Activated CD8-positive, alpha-beta T cell treated with anti-CD3 and anti-CD28 coated beads for 36 hours (primary cell): ENCODE measurements at places on chromosomes 6 and 20. TPM values are rescaled to one million over a fixed set of nuclear protein-coding genes. Genes with fewer than 3 reads are reported as not detected.

DNA sequence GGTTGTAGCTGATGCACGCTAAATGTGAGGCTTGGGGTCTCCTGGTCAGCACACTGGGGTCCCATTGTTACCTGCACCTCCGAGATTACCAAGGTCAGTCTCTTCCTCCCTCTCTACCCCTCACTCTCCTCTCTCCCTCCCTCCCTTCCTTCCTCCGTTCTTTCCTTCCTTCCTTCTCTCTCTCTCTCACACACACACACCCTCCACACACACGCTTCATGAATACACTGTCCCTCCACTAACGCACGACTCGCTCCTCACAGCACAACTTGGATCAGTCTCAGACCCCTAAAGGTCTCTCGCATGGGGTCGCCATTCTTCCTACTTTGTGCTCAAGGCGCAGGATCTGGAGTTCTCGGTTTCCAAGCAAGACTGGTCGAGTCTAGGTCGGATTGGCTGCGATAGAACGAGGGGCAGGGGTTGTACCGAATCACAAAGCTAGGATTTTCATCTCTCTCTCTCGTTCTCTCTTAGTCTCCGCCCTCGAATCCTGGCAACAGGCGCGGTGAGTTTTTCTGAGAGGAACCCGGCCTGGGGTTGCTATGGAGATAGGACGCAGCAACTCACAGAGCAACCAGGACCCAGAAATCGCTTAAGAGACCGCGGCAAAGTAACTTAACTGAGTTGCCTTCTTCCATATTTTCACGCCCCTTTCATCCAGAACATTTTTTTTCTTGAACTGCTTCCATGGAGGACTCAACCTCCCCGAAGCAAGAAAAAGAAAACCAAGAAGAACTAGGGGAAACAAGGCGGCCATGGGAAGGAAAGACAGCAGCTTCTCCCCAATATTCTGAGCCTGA, at the start of gene RSPH4A:
RSPH4A (plus strand) TSS at position 543 of the 800 bp plus-strand sequence; CDS start at position 688, 145 bp downstream.
- H3K36me3 ChIP-seq, result no peaks in the 10 kb centered on the region
- DNase-seq, result peak; percentile 87
- H3K4me3 ChIP-seq, result peak within 1 kb of the TSS; percentile 91
- H3K4me1 ChIP-seq, result peaks cover 16% of the 10 kb centered on the region
- H3K27me3 ChIP-seq, result peaks cover 13% of the 10 kb centered on the region

GRCh38 chr6:11613858-11614257, 76.3 kb downstream of the TMEM170B start:
- no peak overlapping the region for H3K27ac ChIP-seq
- no peaks in the 10 kb centered on the region for H3K36me3 ChIP-seq
- no peak overlapping the region for H3K4me3 ChIP-seq
- DNase-seq, result no peak

The EEF1A2 gene
- total RNA-seq, result 2.2 TPM

- no peak overlapping the region for H3K4me3 ChIP-seq
- DNase-seq, result no peak
- H3K27me3 ChIP-seq, result no peaks in the 10 kb centered on the region
- H3K27ac ChIP-seq, result no peak overlapping the region
- no peaks in the 10 kb centered on the region for H3K36me3 ChIP-seq
- no peaks in the 10 kb centered on the region for H3K4me1 ChIP-seq
These were observed 95.9 kb downstream of the SMOC2 start for GRCh38 chr6:168536665-168537539.

- peaks cover 2% of the 10 kb centered on the region for H3K27me3 ChIP-seq
- no peaks in the 10 kb centered on the region for H3K36me3 ChIP-seq
- H3K27ac ChIP-seq, result no peak overlapping the region
- no peaks in the 10 kb centered on the region for H3K4me1 ChIP-seq
- DNase-seq, result no peak
- no peak overlapping the region for H3K4me3 ChIP-seq
These were observed 223.7 kb downstream of the TAF4 start for GRCh38 chr20:61841966-61842365.

GRCh38 chr6:33391922-33392594, 435 bp downstream of the KIFC1 start:
- DNase-seq, result peak; percentile 74
- peaks cover 36% of the 10 kb centered on the region for H3K4me1 ChIP-seq
- H3K27ac ChIP-seq, result peak overlapping the region; percentile 93
- H3K27me3 ChIP-seq, result no peaks in the 10 kb centered on the region
